Activated CD4-positive, alpha-beta T cell treated with anti-CD3 and anti-CD28 coated beads, Interleukin-2, amount 50 U/mL, for 48 hours (primary cell): ENCODE measurements at places on chromosomes 3 and 15.

- DNase-seq, result no peak
These were observed 44.4 kb upstream of the FAN1 start for GRCh38 chr15:30859091-30859874.

GRCh38 chr15:85494048-85494777 is 113.8 kb downstream of the AKAP13 start:
- DNase-seq, result no peak

GRCh38 chr15:44034933-44035624 is 160.0 kb downstream of the FRMD5 start:
- DNase-seq, result no peak

GRCh38 chr15:38401701-38402100 is 52.2 kb upstream of the FAM98B start:
- DNase-seq, result no peak

- no peak for DNase-seq
These were observed 19.4 kb downstream of the ZPLD1 start for GRCh38 chr3:102454181-102454580.

DNA sequence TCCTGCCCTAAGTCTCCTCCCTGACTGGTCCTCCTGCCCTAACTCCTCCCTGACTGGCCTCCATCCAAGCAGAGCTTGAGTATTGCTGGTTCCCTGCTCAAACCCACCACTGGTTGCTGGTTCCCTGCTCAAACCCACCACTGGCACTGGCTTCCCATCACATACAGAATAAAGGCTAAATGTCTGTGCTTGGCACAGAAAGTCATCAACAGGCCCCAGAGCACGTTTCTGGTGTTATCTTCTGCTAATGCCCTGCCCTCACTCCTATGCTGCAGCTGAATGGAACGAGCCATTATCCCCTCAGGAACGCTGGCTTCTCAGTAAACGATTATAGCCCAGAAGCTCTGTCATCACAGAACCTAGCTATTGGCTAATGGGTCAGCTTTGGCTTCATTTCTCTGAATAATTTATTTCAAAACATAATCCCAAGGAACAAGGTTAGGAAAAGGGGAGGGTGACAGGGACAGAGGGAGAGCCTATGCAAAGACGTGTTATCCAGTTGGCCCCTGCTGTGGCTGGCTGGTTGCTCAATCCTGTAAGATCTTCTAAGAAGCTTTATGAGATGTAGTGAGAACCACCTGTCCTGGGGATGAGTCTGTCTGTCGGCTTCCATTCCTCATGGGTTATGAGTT is 6.3 kb upstream of the MUC20 start:
- no peak for DNase-seq

GRCh38 chr15:75104804-75105557 is 81.6 kb downstream of the PPCDC start:
- peak; percentile 21 for DNase-seq

GRCh38 chr3:108331792-108332191 is 35.4 kb downstream of the HHLA2 start:
- no peak for DNase-seq

DNA sequence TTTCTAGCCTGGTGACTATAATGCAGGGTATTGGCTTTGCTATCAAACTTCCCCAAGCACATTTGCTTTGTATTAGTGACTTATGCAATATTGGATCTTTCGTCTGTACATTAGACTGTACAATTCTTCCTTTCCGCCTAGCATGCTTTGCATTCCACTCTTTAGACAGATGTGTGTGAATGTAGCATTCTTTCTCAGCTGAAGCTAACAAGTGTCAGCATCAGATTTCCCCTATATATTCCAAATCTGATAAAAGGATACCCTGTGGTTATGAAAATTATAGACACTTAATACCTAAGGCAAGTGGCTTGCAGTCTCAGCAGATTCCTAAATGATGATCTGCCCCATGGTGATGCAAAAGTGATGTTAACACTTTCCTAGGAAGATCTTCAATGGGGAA is 360.1 kb downstream of the CNTN4 start:
- DNase-seq, result no peak

GRCh38 chr3:42545284-42545900 is 36.4 kb downstream of the SEC22C start:
- DNase-seq, result no peak

- peak; percentile 60 for DNase-seq
These were observed 6.5 kb upstream of the DNASE1L3 start for GRCh38 chr3:58217209-58217811.

DNA sequence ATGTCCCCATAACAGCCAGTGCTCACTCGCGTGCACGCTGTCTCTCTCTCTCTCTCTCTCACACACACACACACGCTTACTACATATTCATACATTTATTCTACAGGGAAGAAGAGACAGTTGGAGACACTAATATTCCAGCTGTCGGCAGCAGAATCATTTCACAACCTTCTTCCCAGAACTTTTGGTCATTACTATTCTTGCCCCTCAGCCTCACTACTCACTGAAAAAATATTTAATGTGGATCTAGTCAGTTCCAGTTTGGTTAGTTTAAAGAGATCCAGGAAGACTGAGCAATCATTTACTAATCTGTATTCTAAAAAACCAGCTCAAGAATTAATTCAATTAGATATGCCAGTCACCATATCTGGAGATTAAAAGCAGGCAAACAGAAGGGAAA is 394.9 kb downstream of the PTPRG start:
- no peak for DNase-seq

GRCh38 chr3:14319654-14320182 is 82.7 kb upstream of the SLC6A6 start:
- peak; percentile 4 for DNase-seq

DNA sequence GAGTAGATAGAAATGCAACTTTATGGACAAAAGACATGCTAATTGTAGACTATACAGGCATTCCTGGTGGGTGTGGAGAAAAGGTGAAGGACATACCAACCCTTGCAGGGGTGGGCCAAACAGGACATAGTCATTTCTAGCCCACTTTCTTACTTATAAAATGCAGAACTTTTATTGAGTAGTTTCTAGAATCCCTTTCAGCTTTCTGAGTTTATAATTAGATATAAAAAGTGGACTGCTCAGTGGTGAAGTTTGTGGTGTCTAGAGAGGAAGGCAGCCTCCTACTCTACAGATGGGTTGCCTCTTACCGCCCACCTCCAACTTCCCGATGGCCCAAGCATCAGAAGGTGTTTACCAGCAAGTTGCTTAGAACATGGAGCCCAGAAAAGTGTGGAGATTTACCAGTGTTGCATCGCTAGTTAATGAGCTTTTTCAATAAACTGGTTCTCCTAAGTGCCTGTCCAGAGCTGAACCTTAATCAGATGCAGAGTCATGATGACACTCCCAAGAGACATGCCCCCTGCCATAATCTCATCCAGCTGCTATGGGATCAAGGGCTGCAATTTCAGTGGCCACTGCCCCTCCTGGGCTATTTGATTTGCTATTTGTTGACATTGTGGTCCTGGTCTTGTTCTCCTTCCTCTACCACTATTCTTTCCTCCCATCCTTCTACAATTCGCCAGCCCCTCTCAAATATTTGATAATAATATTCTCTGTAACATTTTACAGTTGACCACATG is 77.5 kb upstream of the STRIT1 start:
- no peak for DNase-seq

GRCh38 chr3:99708207-99708745 is 69.9 kb downstream of the COL8A1 start:
- no peak for DNase-seq

GRCh38 chr15:67101911-67102598 is 36.7 kb downstream of the SMAD3 start:
- DNase-seq, result no peak

DNA sequence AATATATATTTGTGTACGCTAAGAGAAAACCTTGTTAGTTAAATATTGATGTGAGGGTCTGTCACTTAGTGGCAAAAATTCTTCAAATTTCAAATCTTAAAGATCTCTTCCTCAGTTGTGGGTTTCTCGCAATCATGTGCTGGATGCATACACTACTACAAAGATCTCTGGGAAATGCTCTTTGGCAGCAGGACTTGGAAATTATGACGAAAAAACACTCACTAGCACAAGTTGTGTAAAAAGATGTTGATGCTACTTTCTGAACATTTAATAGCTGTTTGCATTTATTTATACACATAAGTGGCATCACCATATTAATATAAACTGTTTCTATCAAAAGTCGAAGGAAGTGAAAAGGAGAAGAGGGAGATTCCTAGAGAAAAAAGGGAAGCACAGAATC is 10.8 kb upstream of the NANOGP8 start:
- DNase-seq, result no peak

GRCh38 chr3:39212665-39213064 is 20.3 kb upstream of the XIRP1 start:
- no peak for DNase-seq

- DNase-seq, result no peak
These were observed 47.1 kb downstream of the DAPK2 start for GRCh38 chr15:63999177-63999576.

GRCh38 chr3:179702271-179702947 is 49.6 kb downstream of the USP13 start:
- DNase-seq, result no peak

DNA sequence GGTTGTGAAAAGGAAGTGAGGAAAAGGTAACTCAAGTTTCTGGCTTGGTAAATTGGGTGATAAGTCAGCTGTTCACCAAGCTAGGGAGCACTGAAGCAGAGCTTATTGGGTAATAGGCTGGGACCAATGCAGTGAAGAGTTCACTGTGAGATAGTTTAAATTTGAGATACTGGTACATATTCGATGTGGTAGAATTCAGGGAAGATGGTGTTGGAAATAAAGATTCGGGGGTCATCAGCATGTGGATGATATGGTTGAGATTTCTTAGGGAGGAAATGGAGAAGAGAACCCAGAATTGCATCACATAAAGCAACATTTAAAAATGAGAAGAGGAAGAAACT is 16.9 kb downstream of the MME start:
- DNase-seq, result no peak

DNA sequence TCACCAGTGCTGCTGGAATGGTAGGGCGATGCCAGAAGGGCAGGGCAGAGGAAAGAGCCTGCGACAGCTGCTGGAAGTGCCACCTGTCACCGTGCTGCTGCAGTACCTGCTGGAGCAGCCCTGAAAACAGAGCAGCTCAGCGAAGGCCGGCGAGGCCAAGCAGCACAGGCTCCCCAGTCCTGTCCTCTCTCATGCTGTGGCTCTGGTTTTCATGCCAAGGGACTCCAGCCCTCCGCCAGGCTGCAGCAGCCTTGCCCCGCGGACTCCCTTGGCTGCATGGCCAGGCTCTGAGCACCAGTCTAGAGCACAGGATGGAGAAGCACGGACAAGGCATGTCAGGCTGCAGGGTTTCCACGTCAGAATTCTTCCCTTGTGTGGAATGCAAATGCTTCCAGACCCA is 43.9 kb downstream of the ADCY5 start:
- no peak for DNase-seq

- peak; percentile 39 for DNase-seq
These were observed 1.0 kb downstream of the PRKCD start for GRCh38 chr3:53161820-53162671.

DNA sequence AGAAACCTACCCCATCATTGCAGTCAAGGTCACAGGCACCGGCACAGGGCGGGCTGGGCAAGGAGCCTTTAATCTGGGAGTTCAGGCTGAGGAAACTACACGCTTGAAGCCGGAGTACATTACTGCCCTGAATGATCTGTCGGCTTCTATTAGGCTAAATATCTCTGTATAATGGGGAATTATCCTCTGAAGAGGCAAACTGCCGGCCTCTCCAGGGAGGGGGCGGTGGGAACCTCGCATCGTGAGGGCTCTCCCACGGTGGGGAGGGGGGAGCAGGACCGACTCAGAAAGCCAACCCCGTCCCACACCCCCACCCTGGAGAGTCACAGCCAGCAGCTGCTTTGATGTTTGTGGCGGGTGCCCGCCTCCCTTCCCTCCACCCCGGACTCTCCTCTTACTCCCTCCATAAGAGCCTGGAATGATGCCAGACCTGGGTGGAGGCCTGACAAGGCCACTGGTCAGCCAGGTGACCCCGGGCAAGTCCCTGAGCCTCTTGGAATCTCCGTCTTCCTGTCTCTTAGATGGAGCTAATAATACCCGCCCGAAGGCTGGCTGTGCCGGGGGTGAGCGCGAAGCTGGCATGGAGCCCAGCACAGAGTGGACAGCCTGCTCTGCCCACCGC is 63.4 kb upstream of the LINGO1 start:
- DNase-seq, result no peak

GRCh38 chr15:27398631-27399161 is 427.7 kb downstream of the GABRG3 start:
- no peak for DNase-seq

GRCh38 chr15:66298803-66299251 is 5.5 kb downstream of the DIS3L start:
- no peak for DNase-seq

DNA sequence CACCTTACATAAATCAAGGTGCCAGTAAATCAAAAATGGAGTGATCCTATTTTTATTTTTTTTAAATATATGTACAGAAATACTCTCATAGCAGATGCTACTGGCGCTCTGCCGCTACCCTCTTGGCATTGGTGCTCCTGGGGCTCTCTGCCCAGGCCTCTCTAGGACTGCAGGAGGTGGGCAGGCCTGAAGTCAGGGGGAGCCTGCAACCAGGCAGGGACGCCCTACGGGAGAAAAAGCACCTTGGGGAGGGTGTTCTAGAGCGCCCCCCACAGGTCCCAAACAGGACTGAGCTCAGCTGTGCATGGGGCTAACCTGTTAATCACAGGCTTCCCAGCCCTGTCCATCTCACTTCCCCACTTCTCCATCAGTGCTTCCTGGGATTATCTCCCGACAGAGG is 192.5 kb downstream of the SHQ1 start:
- no peak for DNase-seq

- no peak for DNase-seq
These were observed 268.7 kb downstream of the XXYLT1 start for GRCh38 chr3:195001961-195002861.
